Keratinocyte (primary cell): ENCODE measurements at places on chromosomes 7 and 10.

GRCh38 chr10:74888962-74889661, 62.7 kb downstream of the KAT6B start:
- no peak for DNase-seq

GRCh38 chr7:96636342-96636860, 73.2 kb downstream of the SEM1 start:
- no peak for DNase-seq

DNA sequence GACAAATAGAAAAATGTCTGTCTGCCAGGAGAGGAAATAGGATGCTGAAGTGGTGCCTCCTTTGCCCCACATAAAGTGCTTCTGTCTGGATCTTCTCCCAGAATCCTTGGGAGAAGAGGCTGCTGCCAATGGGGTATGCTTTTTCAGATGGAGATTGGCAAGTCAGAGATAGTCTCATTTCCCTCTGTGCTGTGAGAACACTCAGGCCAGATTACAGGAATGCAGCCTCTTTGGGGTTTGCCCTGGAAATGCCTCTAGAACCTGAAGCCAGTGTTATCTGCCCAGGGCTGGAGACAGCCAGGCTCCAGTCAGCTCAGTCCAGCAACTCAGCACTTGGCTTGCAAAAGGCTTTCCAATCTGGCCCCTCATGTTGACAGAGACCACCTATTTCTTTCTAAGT, 119.1 kb upstream of the PHYHIPL start:
- no peak for DNase-seq

- DNase-seq, result no peak
Measured at GRCh38 chr7:142422621-142423020, 164.8 kb upstream of the PRSS58 start.

DNA sequence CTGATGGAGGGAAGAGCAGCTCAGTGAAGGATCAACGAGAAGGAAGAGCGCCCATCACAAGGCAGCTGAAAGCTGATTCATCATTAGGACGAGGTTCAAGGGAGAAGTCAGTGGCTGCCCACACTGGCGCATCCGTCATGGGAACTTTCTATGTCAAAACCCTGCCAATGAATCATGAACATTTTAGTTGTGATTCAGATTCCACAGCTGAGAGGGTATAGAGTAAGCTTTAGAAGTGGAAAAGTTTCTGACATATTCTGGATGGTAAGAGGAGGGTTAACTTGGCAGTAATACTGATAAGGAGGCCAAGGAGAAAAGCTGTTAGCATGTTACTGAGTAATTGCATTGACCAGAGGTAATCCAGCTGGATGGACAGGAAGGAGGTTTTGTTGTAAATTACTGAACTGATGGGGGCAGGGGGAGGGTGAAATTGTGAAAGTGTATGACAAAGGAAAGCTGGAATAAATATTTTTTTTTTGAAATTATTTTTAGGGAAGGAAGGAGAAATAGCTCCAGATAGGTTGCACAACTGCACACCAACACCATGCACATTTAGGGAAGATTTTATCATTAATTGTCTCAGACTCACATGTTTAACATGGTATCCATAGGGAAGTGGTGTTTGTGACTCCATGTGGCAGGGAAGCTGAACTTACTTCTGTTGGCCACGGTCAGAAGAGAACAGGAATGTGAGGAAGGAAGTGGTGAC, 78.3 kb upstream of the NRP1 start:
- no peak for DNase-seq

DNA sequence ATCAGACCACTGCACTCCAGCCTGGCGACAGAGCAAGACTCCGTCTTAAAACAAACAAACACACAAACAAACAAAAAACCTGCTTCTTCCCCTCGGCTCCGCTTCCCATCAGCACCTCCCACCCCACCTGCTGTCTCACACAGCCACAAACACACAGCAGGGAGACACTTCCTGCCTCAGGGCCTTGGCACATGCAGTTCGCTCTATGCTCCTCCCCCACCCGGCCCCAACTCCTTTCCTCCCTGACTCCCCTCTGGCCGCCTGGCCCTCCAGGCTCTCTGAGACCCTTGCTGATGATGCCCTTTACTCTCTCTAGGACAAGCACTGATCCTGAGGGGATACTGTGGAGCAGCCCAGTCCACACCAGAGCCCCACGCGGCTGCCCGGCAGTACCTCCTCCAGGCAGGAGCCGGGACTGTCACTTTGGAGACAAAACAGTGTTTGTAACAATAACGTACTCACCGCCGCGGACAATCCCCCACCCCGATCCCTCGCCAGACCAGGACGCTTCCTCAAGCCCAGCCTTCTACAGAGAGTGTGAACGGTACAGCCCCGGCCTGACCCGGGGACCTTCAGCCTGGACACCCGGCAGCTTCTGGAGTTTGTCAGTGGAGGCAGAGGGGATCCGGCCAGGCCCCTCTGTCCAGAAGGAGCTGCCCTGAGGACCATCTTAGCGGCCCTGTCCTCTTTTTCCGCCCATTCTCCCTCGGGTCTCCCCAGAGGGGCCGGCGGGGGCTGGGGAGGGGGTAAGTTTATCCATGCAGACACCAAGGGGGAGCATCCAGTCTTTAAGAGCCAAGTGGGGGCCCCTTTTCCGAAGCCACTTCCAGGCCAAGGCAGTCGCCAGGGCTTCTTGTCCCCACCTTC, 50.0 kb upstream of the GTF2IRD1 start:
- no peak for DNase-seq

DNA sequence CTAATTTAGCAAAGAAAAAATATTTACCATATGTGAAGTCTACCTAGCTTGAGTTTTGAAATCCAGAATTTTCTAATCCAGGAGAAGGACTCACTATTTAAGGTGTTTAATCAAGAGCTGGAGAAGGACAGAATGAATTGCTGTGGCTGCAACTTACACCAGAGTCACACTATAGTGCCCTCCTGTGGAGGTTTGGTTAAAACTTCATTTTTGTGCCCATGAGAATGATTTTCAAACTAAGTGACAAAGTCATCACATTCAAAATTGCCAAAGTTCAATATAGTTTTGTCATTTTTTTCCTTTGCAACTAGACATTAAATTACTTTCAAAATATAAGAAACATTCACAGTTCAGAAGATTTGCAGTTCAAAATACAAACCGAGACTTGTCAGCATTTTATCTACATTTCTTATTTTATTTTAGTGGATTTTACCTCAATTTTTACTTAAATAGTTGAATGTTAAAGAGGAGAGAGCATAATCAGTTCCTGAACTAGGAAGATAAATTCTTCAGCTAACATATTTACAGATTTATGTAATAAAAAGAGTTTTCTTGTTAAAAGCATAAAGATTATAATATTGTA, 70.7 kb downstream of the CABCOCO1 start:
- DNase-seq, result no peak

DNA sequence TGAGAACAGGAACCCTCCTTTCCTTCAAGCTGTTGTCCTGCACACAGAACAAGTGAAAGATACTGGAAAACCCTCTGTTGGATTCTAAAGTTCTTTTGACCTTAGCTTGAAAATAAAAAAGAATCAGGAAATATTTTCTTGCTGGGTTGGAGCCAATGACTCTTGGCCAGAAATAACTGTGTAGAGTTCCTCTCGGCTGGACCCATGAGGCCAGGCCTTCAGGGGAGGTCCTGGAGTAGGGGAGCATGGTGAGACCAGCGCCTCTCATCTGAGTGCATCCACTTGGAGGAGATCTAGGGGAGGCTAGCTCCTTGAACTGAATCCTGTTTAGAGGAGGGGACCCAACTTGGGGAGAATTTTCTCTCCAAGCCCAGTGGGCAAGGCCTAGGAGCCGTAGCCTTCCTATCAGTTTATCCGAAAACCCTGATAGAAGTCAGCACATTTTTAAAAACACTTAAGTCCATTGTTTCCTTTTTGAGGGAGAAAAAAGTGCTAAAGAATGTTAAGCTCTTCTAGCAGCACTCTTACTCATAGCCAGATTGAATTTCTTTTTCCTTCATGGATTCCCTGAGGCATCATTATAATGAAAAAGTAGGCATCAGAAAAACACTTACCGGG, 635.7 kb upstream of the ANKRD30A start:
- no peak for DNase-seq

DNA sequence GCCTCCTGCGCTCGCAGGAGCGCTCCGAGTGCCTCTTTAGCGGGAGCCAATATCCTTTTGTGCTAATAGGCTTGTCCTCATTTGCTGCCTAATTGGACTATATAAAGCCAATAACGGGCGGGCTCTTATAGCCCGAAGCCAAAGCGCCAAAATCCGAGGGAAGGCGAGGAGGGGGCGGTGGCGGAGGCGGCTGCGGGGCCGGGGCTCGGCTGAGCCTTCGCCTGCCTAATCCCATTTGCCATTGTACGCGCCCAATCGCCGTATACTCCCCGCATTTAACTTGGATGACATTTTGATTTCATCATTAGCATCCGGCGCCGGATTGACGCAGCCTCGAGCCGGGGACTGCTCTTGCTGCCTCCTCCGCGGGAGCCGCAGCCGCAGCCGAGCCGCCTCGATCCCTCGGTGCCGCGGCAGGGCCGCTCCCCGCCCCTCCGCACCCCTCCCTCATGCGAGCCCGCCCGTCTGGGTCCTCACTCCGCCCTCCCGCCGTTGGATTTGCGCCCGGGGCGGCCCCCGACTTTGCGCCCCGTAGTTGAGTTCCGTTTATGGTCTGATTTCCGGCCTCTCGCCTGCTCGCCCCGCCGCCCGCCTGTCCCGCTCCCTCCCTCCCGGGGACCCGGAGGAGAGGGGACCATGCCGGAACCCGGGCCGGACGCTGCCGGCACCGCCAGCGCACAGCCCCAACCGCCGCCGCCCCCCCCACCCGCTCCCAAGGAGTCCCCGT, at the start of gene HMX3:
Gene HMX3 (plus strand): TSS at position 556 of the 727 bp plus-strand sequence. CDS start 81 bp downstream, at position 637.
- no peak for DNase-seq

- DNase-seq, result no peak
Measured at GRCh38 chr7:50371551-50372021, 67.1 kb downstream of the IKZF1 start.

DNA sequence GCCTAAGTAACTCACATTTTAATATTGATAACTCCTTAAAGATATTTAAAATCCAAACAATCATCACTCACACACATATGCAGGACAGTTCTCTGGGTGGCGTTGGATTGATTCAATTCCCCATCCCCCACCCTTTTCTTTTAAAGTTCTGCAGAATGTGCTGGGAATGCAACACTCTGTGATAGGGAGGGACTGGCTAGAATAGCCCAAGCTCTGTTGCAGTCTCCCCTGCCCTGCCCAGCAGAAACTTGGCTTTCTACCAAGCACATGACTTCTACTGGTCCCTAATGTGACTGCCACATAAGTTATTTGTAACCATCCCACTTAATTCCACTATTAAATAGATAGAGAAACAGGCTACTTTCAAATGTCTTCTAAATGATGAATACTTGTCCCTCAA, 55.2 kb downstream of the TWIST1 start:
- no peak for DNase-seq

- no peak for DNase-seq
Measured at GRCh38 chr7:84548366-84549365, 354.1 kb upstream of the SEMA3A start.

GRCh38 chr7:17462131-17462631, 163.7 kb downstream of the AHR start:
- DNase-seq, result peak; percentile 57

GRCh38 chr7:45389073-45389872, 184.9 kb upstream of the ADCY1 start:
- DNase-seq, result no peak

DNA sequence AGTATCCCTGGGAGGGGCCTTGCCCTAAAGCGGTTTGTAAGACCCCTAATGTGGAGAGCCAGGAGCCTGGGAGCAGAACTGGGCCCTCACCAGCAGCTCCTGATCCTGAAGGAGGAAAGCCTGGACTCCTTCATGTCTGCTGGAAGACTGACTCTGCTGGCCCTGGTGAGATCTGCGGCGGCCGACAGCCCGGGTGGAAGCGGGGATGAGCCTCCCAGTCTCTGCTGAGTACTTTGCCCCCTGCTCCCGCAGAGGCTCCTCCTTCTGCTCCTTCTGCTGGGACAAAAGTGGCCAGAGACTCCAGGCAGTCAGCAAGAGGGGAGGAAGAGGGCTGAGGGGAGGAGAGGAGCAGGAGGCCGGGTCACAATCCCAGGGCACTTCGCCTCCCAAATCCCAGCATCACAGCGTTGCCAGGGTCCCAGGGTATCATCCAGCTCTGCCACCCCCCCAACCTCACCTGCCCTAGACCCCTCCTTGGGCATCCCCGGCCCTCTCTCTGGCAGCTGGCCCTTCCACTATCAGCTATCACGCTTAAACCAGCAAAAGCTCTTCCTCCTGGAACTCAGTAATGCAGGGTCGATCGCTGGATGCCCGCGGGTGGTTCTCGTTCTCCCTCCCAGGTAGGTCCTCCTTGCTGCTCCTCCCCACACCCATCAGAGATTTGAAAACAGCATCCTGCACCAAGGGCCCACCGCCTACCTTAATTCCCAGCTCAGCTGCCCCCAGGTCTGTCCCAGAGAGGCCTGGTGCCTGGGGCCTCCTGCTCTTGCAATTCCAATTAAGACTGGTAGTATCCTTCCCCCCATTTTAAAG, 7.9 kb downstream of the TBATA start:
- no peak for DNase-seq
